ENCODE measurements at places on chromosomes 1 and 21. TPM values are rescaled to one million over a fixed set of nuclear protein-coding genes. Genes with fewer than 3 reads are reported as not detected.

The IL23R gene
- 17.7 TPM for total RNA-seq

The RC3H1 gene
- total RNA-seq, result 26.8 TPM

The OR10Z1 gene
- not detected for total RNA-seq

- DNase-seq, result no peak
Observed at GRCh38 chr1:178642282-178642681, 82.8 kb upstream of the RALGPS2 start.
